Forelimb muscle (tissue), 1 donor: ENCODE measurements at places on chromosomes 7 and 10. TPM values are rescaled to one million over a fixed set of nuclear protein-coding genes. Genes with fewer than 3 reads are reported as not detected.

The TCAF2 gene
- 11.7 TPM for polyA plus RNA-seq

The SMO gene
- 36.8 TPM for polyA plus RNA-seq

The AKR1B15 gene
- polyA plus RNA-seq: 0.42 TPM

The CPVL gene
- polyA plus RNA-seq: 33.8 TPM

The WNT8B gene
- polyA plus RNA-seq: 0.10 TPM
